ENCODE measurements at places on chromosomes 4 and X. TPM values are rescaled to one million over a fixed set of nuclear protein-coding genes. Genes with fewer than 3 reads are reported as not detected.

DNA sequence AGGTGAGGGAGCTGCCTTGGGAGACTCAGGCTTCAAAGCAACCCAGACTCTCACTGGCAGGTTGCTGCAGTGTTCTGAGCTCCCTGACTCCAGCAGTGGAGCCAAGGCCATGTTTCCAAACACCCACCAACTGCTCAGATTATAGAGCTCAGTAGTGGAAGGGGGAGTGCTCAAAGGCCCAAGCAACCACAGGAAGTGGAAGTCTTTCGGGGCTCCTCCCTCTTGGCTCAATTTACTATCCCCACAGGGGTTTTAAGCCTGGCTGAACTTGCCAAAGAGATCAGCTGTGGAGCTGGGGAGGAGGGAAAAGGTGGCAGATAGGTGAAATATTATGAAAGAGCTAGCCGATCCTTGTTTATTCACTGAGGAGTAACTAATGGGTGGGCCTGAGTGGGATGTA is 82.5 kb downstream of the HPRT1 start:
- DNase-seq, result no peak
- H3K4me1 ChIP-seq, result peaks cover 6% of the 10 kb centered on the region
- H3K27me3 ChIP-seq, result peaks cover 37% of the 10 kb centered on the region
- no peaks in the 10 kb centered on the region for H3K36me3 ChIP-seq

- DNase-seq, result no peak
- H3K27ac ChIP-seq, result no peak overlapping the region
- peaks cover 14% of the 10 kb centered on the region for H3K36me3 ChIP-seq
Observed at GRCh38 chrX:153725832-153726285, 1.2 kb downstream of the ABCD1 start.

GRCh38 chr4:108078024-108078733 is 88.5 kb downstream of the HADH start:
- peaks cover 74% of the 10 kb centered on the region for H3K4me1 ChIP-seq
- H3K27ac ChIP-seq, result peak overlapping the region; percentile 94
- no peaks in the 10 kb centered on the region for H3K27me3 ChIP-seq
- H3K36me3 ChIP-seq, result peaks cover 80% of the 10 kb centered on the region
- DNase-seq, result no peak

DNA sequence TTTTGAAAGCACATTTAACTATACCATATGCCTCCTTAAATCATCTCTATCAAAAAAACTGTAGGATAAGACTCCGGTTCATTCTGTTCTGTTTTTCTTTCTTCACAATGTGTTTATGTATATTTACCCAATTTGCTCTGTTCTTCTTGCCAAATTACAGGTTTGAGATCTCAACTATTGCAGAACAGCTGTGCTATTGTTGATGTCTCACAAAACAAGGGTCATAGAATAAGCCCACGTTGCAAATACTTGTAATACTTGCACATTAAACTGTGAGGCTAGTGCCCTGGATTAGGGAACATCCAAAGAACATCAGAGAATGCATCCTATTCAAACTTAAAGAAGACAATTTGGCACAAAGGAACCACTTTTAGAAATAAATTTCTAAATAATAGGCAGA is 45.4 kb downstream of the ANTXR2 start:
- no peak overlapping the region for H3K27ac ChIP-seq
- DNase-seq, result no peak
- H3K27me3 ChIP-seq, result no peaks in the 10 kb centered on the region
- H3K4me1 ChIP-seq, result no peaks in the 10 kb centered on the region

- H3K27me3 ChIP-seq, result no peaks in the 10 kb centered on the region
- no peak overlapping the region for H3K4me3 ChIP-seq
- DNase-seq, result no peak
Observed at GRCh38 chr4:142222127-142222526, 585.7 kb downstream of the IL15 start.

DNA sequence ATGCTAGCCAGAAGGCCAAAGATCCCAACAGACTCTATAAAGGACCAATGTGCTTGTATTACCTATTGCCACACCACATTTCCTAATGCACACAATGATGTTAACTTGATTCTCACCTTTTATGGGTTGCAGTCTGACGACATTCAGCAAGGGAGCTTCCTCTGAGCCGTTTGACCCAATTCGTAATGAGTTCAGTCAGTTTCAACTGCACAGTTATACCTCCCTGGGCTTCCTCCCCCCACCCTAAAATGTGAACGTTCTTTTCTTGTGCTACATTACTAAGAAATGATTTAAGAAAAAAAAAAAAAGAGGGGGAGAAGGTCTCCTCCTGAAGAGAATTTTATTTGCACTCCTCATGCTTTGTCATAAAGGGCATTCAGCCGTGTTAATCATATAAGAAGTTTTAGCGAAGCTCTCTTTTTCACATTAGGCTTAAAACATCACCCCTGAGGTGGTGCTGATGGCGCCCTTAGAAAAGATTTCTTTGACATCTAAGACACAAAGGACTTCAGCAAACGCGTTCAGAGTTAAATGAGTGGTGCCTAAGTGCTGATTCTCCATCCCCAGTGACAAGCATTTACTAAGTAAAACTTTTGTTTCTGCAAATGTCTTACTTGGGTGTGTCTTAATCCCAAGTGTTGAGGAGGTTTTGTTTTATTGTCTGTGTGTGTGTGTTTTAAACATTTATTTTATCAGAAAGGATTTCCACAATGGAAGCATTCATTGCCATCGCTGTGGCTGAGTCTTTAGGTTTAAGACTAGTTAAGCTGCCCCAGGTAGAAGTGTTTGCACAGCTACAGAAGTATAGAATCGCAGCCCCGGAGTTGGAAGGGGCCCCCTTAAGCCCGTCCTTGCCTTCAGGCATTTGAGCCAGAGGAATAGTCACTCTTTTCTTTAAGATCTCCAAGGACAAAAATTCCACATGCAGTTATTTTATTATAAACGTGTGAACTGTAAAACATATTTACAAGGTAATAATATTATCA is 15.2 kb upstream of the GPC3 start:
- no peaks in the 10 kb centered on the region for H3K4me1 ChIP-seq
- no peaks in the 10 kb centered on the region for H3K36me3 ChIP-seq
- no peak overlapping the region for H3K4me3 ChIP-seq
- no peak for DNase-seq

DNA sequence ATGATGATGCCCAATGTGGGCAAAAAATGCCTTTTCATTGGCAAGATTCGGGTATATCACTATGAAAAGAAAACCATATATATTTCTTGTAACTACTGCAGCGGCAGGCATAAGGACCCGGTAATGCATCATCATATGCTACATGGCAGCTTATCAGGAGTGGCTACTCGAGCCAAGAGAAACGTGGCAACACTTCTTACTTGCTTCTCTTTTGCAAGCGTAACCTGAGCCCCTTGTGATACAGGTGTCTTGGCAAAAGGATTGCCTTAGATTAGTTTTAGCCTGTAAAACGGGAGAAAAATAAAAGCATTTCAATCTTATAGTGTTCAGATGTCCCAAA is 280.3 kb downstream of the SPRY1 start:
- no peak overlapping the region for H3K4me3 ChIP-seq
- DNase-seq, result no peak
- H3K27ac ChIP-seq, result no peak overlapping the region
- H3K4me1 ChIP-seq, result peaks cover 11% of the 10 kb centered on the region

DNA sequence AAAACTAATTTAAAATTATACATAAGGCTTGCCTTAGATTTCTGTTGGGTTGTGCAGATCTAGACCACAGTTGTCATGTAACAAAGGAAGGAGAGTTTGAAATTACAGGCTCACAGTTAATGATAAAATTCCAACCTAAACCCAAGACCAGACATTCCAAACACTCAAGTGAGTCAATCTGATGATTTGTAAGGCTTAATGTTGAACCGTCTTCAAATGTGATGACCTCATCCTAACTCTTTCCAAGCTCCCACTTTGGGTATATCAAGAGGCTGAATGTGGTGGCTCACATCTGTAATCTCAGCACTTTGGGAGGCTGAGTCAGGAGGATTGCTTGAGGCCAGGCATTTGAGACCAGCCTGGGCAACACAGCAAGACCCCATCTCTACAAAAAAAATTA is 149.2 kb downstream of the TBL1X start:
- H3K4me1 ChIP-seq, result peaks cover 8% of the 10 kb centered on the region
- no peaks in the 10 kb centered on the region for H3K27me3 ChIP-seq
- no peak overlapping the region for H3K4me3 ChIP-seq
- no peak overlapping the region for H3K27ac ChIP-seq
- DNase-seq, result no peak

- no peak overlapping the region for H3K4me3 ChIP-seq
- H3K27me3 ChIP-seq, result no peaks in the 10 kb centered on the region
- H3K27ac ChIP-seq, result no peak overlapping the region
- no peaks in the 10 kb centered on the region for H3K4me1 ChIP-seq
- DNase-seq, result no peak
Observed at GRCh38 chr4:27947302-27947701, 1086.7 kb downstream of the STIM2 start.

- H3K27ac ChIP-seq, result no peak overlapping the region
- H3K36me3 ChIP-seq, result no peaks in the 10 kb centered on the region
- no peak for DNase-seq
Observed at GRCh38 chr4:166324321-166324720, 451.3 kb downstream of the TLL1 start.

- no peak for DNase-seq
- H3K4me3 ChIP-seq, result no peak overlapping the region
- no peak overlapping the region for H3K27ac ChIP-seq
- no peaks in the 10 kb centered on the region for H3K27me3 ChIP-seq
- H3K36me3 ChIP-seq, result no peaks in the 10 kb centered on the region
Observed at GRCh38 chrX:14295426-14295825, 233.9 kb upstream of the GLRA2 start.

- peaks cover 6% of the 10 kb centered on the region for H3K36me3 ChIP-seq
- no peak for DNase-seq
- H3K27ac ChIP-seq, result no peak overlapping the region
- peaks cover 2% of the 10 kb centered on the region for H3K4me1 ChIP-seq
- no peaks in the 10 kb centered on the region for H3K27me3 ChIP-seq
Observed at GRCh38 chr4:173318240-173318639, 15.9 kb downstream of the HMGB2 start.

PDGFRA gene
- total RNA-seq, result not detected

GRCh38 chr4:2866160-2866861 is 22.7 kb downstream of the ADD1 start:
- no peak overlapping the region for H3K27ac ChIP-seq
- H3K36me3 ChIP-seq, result peaks cover 3% of the 10 kb centered on the region
- DNase-seq, result no peak
- H3K27me3 ChIP-seq, result no peaks in the 10 kb centered on the region
- H3K4me1 ChIP-seq, result peaks cover 55% of the 10 kb centered on the region

- no peaks in the 10 kb centered on the region for H3K27me3 ChIP-seq
- no peak overlapping the region for H3K4me3 ChIP-seq
- DNase-seq, result no peak
Observed at GRCh38 chrX:120755066-120755846, 120.4 kb downstream of the CT47B1 start.

Data from activated naive CD8-positive, alpha-beta T cell treated with anti-CD3 and anti-CD28 coated beads for 36 hours (primary cell).